Left lung (tissue), 14 donors: ENCODE measurements at places on chromosomes 4 and X. TPM values are rescaled to one million over a fixed set of nuclear protein-coding genes. Genes with fewer than 3 reads are reported as not detected.

DNA sequence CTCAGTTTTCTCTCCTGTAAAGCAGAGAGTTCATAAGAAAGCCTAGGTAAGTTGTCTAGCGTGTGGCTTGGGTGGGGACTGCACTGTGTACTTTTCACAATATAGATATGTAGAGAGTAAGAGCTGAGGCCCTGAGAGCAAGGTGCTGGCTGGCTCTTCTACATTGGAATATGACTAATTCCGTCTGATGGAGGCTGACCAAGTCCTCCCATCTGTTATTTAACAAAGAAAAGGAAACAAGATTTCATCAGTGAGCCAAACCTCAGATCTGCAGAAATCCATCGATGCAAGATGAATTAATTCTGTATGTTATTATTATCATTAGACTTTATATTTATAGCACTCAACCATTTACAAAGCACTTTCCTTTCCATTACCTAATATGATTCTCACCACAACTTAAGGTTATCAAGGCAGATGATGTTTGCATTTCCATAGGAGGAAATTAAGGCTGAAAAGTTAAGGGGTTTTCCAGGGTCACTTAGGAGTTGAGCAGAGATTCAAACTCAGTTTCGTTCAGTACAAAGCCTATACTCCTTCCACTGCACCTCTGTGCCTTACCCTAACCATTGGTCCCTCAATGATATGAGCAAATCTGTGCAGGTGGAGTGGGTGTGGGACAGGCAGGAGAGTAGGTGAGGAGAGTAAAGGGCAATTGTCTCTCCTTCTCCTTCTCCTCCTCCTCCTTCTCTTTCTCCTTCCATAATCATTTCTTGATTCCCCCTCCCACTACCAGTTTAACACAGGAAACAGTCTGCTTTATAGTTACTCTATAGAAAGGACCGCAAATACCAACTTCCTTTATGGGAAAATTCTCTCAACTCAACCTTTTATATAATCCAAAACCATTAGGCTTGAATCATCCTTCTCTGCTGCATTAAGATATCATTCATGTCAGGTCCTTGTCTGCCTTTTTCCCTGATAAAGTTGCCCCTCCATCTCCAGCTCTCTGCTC, 27.6 kb upstream of the SRD5A3 start:
- DNase-seq = no peak

Gene RADX
- polyA plus RNA-seq = 10.5 TPM

DNA sequence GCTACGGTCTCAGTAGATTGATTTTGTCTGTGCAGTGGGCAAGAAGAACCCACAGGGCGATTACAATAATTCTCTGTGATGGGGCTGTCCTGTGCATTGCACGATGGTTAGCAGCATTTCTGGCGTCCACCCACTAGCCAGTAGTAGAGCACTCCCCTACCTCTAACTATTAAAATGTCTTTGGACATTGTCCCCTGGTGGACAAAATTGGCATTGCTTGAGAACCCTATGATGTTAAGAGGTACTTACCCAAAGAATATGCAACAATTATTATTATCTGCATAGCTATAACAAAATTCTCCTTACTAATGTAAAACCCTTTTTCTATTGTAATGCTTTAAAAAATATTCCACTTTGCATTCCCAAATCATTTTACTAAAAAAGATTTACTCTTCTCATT, 109.5 kb upstream of the VCX3A start:
- DNase-seq = no peak

DNA sequence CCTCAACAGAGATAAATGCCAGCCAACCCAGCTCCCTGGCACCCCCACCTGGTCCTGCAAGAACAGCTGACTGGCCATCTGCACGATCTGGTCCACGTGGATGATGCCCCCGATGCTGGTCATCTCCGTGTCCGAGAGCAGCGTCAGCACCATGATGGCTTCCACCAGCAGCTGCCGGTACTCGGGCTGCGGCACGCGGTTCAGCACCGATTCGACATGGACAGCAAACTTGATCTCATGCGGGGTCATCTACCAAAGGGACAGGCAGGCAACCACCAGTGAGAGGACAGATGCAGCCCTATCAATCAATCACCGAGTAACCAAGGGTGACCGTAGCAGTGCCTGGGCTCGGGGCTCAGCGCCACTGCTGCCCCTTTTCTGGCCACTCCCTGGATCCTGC, 89.8 kb downstream of the PHKA2 start:
- no peak for DNase-seq

DNA sequence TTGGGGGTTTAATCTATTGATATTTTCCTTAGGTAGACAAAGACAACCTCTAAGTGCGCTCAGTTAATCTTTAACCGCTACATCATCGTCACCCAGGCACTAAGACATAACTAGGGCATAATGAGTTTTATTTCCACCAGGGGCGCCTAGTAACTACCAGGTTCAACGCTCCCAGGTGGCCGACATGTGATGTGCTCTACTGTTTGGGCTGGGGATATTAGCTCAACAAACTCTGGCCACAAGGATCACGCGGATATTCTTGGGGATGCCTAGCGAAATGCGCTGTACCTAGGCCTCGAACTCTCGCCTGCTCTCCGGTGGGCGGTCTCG, 915 bp upstream of the RAB33B start:
- DNase-seq = no peak
